ENCODE measurements at places on chromosomes 4 and X.

DNA sequence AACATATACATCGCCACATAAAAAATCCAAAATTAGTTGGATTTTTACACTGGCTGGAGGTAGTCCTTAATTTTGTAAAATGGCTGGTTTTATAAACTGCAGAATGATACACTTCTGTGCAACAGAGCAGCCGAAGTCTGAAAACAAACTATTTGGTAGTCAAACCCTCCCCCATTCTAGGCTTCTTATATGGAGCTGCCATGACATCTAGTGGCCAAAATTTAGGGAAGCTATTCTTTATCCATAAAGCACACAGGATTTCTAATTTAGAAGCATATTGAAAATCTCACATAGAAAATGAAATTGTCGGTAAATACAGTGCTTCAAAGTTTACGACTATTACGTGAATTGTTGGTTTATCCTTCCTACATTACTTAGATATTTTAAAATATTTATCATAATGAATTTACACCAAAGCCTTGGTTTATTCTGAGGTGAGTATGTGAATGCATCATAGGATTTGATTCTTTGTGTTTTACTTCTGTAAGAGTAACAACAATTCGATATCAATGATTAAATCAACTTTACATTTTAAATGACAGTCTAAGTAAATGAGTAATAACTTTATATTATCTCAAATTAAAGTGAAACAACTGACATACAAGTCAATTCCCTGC is 113.4 kb upstream of the FAM241A start:
- DNase-seq = peak; percentile 76

DNA sequence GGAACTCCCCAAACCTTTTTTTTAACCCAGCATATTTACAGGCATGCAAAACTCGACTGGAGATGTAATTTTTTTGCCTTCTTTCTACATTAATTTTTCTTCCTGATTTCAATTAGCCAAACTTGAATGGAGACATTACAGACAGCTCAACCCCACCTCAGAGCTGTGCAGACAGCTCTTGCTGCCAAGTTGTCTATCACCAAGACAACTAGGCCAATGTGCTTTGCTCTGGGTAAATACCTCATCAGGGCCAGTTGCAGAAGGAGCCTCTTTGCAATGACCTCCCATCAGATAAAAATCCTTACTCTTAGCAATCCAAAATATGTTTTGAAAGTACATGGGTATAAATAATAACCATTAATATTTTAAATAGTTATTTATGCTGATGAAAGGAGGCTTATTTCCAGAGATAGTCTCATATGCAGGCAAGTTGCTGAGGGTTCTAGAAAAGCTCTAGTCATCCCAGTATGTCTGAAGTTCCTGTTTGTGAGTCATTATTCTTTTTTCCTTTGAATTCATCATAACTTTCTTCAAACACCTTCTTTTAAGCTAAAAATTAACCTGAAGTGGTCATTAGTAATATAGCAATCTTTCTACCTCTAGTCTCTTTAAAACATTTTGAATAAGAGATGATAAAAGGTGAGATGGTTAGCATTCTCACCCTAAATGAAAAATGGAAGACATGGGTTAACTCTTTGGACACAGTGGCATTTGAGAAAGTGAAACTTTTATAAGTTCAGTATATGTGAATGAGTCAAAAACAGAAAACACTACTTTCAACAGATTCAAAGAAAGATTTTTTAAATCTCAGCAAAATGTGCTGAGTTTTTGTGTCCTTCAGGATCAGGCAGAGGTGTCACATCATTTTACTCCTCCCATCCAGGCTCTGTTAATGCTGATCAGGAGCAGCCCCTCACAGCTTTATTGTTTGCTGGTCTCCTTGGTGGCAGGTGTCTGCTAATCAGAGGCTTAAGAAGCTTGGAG is 475.5 kb upstream of the FGF16 start:
- DNase-seq = no peak

DNA sequence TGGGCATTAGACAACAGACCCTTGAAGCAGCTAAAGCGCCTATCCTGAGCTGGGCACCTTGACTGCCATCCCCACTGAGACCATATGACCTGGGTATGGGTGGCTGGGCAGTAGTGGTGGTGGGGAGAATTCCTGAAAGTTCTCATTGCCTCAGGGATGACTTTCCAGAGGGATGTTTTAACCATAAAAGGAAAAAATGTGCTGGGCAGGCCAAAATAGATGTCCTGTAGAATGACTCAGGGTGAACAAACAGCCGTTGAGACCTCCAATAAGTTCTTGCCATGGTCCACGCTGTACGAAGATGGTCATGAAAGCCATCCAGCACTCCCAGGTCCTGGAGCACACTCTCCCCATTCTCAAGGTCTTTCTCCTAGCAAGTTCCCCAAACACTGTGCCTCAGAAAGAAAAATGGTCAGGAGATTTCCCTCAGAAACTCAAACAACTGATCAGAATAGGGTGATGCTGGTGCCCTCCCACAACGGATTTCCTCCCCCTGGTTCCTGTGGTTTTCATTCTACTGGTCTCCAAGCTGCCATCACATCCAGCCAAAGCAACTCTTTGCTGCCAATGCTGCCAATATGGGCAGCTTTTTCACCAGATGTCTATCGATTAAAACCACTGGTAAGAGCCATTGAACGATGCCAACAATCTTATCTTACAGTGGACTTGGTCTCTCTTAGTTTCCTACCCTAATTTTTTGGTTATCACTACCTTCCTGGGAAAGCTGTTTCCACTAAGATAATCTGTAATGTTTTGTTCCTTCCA is 11.2 kb downstream of the CDKN2AIP start:
- no peak for DNase-seq

GRCh38 chr4:107896158-107896645 is 35.1 kb upstream of the CYP2U1 start:
- peak; percentile 19 for DNase-seq

DNA sequence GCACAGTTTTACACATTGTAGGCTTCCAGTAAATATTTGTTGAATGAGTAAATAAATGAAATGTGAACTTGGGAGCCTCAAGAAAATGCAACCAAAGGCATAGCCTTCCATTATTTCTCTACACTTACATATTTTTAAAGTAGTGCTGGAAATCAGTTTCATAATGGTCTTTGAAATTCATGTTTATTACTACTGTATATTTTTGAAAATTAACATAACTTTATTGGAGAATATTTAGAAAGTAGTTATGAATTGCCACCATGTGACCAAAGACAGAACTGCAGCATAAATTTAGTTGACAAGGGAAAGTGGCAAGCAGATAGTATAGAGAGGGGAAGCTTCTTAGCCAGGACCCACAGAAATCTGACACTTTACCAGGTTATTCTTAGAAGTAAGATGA is 6.4 kb downstream of the TCEAL8 start:
- DNase-seq = peak; percentile 37

- no peak for DNase-seq
These were observed 91.3 kb upstream of the NAP1L5 start for GRCh38 chr4:88788895-88789294.

GRCh38 chrX:35809781-35810180 is 11.6 kb downstream of the MAGEB16 start:
- no peak for DNase-seq

- no peak for DNase-seq
These were observed 7.3 kb downstream of the INPP4B start for GRCh38 chr4:142838778-142839177.

- DNase-seq = peak; percentile 30
These were observed at the start of gene TCEAL9 for GRCh38 chrX:103356130-103356798. TCEAL9 (plus strand) TSS chrX:103356506; CDS start chrX:103357685, 1,179 bp downstream.

- no peak for DNase-seq
These were observed 3.4 kb upstream of the MRPL1 start for GRCh38 chr4:77859256-77859655.

DNA sequence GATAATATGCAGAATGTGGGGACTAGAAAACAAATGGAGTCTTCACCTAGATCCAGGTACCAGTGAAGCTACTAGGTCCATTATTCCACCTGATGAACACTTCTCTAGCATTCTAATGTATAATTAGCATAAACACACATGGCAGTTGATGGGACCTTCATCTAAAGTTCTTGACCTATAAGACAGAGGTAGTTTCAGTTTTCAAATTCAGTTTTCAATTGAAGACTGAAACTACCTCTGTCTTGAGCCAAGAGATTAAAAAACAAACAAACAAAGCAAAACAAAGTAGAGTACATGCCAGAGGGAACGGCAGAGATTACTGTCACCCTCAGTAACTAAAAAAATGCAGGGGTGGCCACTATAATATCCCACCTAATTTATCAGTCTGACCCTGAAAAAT is 199.9 kb upstream of the NEIL3 start:
- DNase-seq = no peak

DNA sequence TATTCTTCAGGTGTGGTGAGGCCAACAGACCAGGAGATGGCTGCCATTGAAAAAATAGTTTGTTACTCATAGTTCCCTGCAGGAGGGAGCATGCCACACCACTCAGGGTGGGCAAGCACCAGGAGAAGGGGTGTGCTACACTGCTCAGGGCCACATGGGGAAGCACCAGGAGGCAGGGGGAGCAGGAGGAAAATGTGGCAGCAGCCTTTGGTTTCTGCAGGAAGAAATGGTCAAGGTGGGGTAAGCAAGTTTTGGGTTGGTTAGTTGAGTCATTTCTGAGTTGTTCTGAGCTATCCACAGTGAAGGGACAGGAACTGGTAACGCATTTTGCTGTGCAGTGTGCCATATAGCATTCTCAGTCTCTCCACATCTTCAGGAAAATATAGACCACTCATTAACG is 23.8 kb downstream of the FGFBP1 start:
- DNase-seq = no peak

- no peak for DNase-seq
These were observed 1183.9 kb downstream of the RPA4 start for GRCh38 chrX:98067611-98068010.

DNA sequence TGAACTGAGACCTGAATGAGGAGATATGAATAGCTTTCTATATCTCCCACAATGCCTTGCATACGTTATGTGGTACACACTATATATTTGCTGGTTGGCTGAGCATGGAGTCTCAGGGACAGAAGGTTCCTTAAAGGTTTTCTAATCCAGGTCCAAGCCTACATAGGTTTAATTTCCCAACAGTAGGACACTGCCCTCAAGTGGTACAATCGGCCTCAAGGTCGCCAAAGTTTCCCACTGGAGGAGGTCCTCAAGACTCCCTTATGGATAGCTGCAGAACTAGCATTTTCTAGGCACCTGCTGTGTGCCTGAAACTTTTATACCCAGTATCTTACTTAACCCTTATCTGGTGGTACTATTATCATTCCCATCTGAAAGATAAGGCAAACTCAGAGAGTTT is 21.0 kb upstream of the EFNB1 start:
- peak; percentile 24 for DNase-seq

- no peak for DNase-seq
These were observed 189.9 kb downstream of the BMPR1B start for GRCh38 chr4:94947681-94948108.

DNA sequence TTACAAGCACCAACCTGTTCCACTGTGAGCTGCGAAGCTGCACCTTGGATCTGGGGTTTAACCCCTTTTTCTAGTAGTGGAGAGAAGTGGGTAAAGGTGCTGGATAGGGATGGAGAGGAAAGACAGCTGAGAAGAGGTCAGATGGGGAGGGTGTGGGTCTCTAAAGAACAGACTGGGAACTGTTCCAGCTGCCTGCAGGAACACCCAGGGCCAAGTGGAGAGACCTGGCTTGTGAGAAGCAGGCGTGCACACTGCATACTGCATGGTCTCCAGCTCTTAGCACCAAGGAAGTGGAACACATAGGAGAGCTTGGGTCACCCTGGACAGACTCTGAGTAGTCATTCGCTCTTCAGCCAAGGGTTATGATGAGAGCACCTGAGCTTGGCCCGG is 16.1 kb downstream of the BCOR start:
- DNase-seq = no peak

- DNase-seq = no peak
These were observed 60.7 kb downstream of the HPGD start for GRCh38 chr4:174461466-174462106.

DNA sequence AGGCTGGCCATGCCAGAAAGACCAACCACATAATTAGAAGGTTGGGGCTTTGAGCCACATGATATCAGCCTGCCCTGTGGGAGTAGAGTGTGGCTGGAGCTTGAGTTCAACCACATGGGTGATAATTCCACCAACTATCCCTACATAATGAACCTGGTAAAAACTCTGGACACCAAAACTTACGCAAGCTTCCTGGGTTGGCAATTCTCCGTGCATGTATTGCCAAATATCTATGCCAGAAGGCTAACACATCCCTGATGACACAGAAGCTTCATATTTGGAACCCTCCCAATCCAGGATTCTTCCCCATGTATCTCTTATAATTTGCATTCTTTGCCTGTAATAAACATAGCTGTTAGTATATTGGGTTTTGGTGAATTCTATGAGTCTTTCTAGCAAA is 68.2 kb downstream of the FUNDC1 start:
- peak; percentile 9 for DNase-seq

- DNase-seq = peak; percentile 82
These were observed at the start of gene ARMCX1 for GRCh38 chrX:101550362-101550750. ARMCX1 (plus strand) TSS chrX:101550547; CDS start chrX:101552931, 2,384 bp downstream.

GRCh38 chr4:119939071-119939995 is 127.3 kb downstream of the MAD2L1 start:
- DNase-seq = no peak

DNA sequence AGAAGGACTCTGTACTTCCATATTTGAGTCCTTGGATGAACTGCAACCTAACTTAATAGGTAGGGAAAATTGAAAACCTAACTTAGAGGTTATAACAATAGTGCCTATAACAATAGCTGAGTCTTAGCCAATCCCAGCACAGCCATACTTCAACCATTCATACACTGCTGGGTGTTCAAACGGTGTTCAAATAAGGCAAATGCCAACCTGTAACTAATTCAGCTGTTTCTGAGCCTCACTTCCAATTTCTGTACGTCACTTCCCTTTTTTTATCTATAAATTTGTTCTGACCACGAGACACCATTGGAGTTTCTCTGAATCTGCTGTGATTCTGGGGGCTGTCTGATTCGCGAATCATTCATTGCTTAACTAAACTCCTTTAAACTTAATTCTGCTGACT is 9.6 kb upstream of the GRSF1 start:
- DNase-seq = peak; percentile 56

DNA sequence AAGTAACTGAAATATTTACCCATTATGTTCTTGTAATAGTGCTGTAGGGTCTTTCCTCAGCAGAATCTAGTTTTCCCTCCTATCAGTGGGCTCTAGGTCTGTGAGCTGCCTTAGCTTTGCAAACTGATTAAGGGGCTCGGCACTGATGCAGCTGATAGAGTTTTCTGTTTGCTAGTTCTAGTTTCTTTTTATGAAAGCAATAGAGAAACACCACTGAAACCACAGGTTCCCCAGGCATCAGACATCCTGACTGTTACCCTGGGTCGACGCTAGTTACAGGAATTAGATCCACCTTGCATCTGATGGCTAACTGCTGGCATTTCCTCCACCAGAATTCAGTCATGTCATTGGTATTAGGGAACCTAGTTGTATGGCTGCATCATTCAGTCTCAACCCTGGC is 225.0 kb upstream of the VCX start:
- DNase-seq = no peak

DNA sequence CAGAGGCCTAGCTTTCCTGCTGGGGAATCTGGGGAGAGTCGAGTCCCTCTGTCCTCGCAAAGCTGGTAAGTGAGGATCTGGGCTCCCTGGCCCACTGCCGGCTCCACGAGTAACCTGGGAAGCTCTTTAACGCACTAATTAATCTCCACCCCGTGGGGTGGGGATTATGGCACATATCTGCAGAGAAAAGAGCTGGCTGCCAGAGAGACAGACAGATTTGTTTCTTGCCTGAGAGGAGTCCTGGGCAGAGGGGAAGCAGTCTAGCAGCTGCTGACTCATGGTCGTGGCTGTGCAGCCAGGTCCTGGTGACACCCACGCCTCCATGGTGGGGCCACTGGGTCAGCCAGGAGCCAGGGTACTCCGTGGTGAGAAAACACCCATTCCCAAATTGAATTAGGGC is 14.0 kb downstream of the SORCS2 start:
- DNase-seq = no peak

- no peak for DNase-seq
These were observed 381.9 kb downstream of the PRDM5 start for GRCh38 chr4:120540625-120541024.

Data from suppressor macrophage treated with lipopolysaccharide for 4 hours (primary cell).